ENCODE measurements at places on chromosomes 3 and 15. TPM values are rescaled to one million over a fixed set of nuclear protein-coding genes. Genes with fewer than 3 reads are reported as not detected.

DNA sequence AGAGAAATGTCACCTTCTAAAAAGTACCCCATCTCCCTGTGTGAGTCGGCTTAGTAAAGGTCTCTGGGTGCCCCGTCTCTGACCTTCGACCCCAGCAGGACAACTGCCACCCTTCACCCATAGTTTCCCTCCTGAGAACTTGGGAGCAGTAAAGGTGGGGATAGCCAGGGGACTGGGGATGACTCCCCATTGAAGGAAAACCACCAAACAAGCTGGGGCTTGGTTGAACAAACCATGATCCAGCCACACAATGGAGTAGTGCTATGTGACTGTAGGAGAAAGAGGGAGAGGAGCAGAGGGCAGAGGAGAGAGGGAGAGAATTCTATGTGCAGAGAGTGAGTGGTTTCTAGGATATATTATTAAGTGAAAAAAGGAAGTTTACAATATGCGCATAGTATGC lies 33.7 kb downstream of the IDH3A start:
- H3K27me3 ChIP-seq, result no peaks in the 10 kb centered on the region
- no peak for DNase-seq
- no peaks in the 10 kb centered on the region for H3K36me3 ChIP-seq
- no peak overlapping the region for H3K4me3 ChIP-seq
- H3K4me1 ChIP-seq, result no peaks in the 10 kb centered on the region

- no peaks in the 10 kb centered on the region for H3K36me3 ChIP-seq
- no peak overlapping the region for H3K27ac ChIP-seq
- H3K4me1 ChIP-seq, result no peaks in the 10 kb centered on the region
- no peak overlapping the region for H3K4me3 ChIP-seq
- H3K27me3 ChIP-seq, result no peaks in the 10 kb centered on the region
These were observed 503.9 kb upstream of the MDFIC2 start for GRCh38 chr3:70816346-70816745.

DNA sequence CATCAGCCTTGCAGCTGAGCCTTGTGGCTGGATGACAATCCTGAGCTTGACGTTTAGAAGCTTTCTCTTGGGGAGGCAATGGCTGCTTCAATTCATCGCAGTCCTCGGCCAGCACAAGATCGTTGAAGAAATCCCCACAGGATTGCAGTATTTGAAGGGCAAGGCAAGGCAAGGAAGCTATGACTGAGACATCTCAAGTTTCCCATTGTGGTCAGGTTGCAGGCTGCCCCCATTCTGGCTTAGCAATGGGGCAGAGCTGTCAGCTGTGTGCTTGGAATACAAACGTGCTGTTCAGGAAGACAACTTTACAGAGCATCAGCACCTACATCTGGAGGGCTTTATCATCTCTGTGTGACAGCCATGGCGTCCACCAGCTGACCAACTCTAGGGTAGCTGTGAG lies 275.9 kb upstream of the TBL1XR1 start:
- no peak overlapping the region for H3K27ac ChIP-seq
- no peaks in the 10 kb centered on the region for H3K36me3 ChIP-seq
- peaks cover 5% of the 10 kb centered on the region for H3K4me1 ChIP-seq

GRCh38 chr15:99507504-99508310 lies 58.1 kb upstream of the MEF2A start:
- peaks cover 54% of the 10 kb centered on the region for H3K4me1 ChIP-seq
- no peak overlapping the region for H3K4me3 ChIP-seq
- H3K27me3 ChIP-seq, result no peaks in the 10 kb centered on the region
- H3K36me3 ChIP-seq, result no peaks in the 10 kb centered on the region
- DNase-seq, result no peak

TNFSF10 gene
- total RNA-seq, result 86.3 TPM
